ENCODE measurements at places on chromosomes 5 and 9.

DNA sequence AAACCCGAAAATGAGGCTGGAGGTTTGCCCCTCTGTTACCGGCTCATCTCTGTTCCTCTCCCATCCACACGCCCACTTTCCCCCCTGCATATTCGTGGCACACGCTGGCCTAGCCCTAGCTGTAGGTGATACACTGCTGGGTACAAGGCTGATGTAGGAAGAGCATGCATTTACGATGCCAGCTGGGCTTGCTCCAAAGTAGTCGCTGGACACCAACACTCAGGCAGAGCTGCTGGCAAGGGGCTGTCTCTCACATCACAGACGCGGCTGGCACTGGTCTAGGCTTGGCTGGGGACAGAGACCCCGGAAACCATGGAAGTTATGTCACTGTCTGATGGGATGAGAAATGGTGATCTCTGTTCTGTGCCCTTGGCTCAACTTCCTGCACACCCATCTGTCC lies 9.8 kb upstream of the PHYKPL start:
- DNase-seq = no peak

- no peak for DNase-seq
Measured at GRCh38 chr9:126451316-126451885, 124.8 kb downstream of the MVB12B start.

GRCh38 chr5:83528439-83528769 lies 56.9 kb downstream of the VCAN start:
- no peak for DNase-seq

DNA sequence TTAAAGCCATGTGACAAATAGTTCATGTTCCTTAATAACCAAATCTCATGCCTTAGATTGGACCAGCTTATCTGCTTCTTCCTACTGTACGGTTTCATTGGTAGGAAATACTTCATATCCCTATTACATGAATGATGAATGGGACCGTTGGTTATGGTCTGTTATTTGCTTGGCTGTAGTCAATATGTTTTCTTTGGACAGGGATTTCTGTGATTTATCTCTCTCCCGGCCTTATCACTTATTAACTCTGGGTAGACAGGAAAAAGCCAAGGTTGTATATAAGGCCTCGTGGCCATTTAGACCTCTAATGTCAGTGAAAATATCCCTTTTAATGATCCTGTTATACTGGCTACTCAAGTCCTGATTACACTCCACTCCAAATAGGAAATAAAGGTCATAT lies 330.6 kb downstream of the EBF1 start:
- DNase-seq = no peak

DNA sequence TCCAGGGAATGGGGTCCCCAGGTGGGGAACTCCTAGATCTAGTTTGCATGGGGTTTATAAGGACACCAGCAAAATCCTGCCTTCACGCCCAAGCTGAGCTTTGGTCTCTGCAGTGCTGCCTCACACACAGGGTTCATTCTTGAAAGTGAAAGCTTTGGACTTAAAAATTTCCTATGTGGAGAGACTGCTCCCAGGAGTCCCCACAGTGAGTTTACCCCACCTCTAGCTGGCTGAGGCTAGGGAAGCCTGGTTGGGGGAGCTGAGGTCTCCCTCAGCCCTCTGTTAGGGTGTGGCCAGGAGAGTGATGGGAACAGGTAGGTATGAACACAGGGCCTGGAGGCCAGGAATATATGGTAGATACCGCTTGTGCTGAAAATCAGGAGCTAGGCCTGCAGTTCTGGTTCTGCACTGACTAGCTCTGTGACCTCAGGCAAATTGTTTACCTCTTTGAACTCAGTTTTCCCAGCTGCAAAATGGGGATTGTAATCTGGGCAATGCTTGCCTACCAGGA lies 41.5 kb upstream of the LARP1 start:
- no peak for DNase-seq

Data from activated T-helper 2 cell treated with anti-CD3 and anti-CD28 coated beads, Interferon-gamma antibody, Interleukin-2, Interleukin-4, amounts not matched to agents 10 μg/mL and 5 μg/mL and 100 μg/mL, durations not matched to agents 14 hours and 24 hours and 36 hours (primary cell).